ENCODE measurements at places on chromosomes 11 and 22.

GRCh38 chr11:57752954-57753353 lies 1.3 kb upstream of the BTBD18 start:
- DNase-seq: no peak

- no peak for DNase-seq
Measured at GRCh38 chr22:47367993-47368945, 605.8 kb downstream of the TBC1D22A start.

GRCh38 chr11:109320595-109320994 lies 101.4 kb upstream of the C11orf87 start:
- DNase-seq: no peak

DNA sequence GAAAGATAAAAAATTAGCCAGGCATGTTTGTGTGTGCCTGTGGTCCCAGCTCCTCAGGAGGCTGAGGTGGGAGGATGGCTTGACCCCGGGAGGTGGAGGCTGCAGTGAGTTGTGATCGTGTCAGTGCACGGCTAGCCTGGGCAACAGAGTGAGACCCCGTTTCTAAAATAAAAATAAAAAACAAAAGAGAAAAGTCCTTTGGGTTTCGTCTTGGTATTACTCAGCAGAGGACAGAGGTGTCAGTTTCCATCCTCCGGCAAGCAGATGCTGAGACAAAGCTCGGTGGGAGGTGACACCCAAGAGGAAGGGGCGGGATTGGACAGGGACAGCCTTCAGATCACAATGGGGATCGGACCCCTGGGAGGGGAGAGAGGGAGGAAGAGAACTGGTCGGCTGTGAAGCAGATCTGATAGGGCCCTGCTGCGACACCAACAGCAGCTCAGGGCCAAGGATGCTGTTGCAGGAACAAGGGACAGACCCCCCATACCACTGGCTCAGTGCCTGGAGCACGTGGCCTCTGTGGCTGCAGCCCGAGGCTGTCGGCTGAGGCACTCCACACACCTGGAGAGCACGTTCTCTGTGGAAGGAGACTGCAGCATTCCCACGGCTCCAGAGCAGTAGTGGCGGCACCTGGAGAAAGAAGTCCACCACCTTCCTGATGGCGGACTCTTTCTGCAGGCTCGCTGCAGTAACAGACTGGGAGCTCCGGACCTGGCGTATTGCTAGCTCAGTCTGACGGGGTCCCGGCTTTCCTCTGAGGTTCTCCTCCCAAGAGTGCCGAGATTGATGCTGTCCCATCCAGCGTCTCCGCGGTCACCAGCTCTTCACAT lies 5.2 kb upstream of the BID start:
- DNase-seq: no peak

DNA sequence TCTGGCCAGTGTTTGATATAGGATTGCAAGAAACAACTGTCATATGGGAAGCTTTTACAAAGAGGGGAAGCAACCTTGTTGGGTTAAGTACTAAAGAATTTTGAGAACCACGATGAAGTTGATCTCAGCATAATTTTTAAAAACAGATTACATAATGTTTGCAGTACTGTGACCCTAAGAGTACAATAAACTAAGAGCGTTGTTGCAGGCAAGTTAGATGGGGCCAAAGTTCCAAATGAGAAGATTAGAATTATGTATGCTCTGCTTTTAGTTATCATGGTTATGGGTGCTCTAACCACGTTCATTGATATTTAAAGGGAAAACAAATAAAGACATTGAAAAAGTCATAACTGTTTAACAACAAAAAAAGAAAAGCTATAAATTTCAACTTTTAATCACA lies 177.5 kb downstream of the CNTN5 start:
- no peak for DNase-seq

DNA sequence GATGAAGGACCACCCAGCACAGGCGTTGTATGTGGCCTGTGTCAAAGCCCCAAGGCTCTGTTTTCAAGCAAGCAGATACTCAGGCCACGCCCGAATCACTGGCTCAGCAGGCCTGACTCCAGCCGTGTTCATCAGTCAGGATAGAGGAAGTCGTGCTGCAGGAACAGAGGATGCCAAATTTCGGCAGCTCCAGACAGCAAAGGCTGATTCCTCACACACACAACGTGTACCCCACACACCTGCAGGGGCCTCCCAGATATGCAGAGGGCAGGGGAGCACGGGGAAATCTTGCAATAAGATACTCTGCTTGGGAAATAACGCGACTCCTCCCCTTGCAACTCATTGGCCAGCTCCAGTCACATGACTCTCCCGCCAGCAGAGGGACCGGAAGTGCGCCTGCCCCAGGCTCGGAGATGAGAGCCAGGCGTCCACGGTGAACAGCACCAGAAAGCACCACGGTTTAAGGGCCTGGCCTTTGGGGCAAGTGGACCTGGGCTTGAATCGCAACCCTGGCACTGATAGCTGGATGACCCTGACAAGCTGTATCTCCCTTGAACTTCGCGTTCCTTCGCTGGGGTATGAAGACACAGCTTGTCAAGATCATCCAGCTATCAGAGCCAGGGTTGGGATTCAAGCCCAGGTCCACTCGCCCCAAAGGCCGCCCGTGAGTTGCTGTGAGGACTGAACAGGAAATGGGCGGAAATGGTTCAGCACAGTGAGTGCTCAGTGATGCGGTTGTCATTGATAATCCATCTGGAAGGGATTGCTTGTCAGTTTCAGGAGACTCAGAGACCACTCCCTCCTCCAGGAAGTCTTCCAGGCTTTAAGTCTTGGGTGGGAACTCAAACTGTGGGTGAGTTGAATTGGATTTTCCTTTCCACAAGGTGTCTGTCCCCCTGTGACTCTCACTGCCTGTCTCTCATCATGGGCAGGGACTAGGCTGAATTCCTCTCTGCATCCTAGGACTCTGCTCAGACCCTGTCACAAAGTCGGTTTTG lies 88.5 kb downstream of the MYEOV start:
- no peak for DNase-seq

- no peak for DNase-seq
Measured at GRCh38 chr22:47205554-47205953, 443.1 kb downstream of the TBC1D22A start.

- DNase-seq: no peak
Measured at GRCh38 chr22:41350087-41350486, 31.7 kb upstream of the TEF start.

- DNase-seq: peak; percentile 19
Measured at GRCh38 chr11:61507962-61508861, at the start of gene LRRC10B. TSS of gene LRRC10B (plus strand) at chr11:61508749. CDS start at chr11:61508999, 250 bp downstream.

- no peak for DNase-seq
Measured at GRCh38 chr11:43359422-43359818, 700 bp downstream of the TTC17 start.

DNA sequence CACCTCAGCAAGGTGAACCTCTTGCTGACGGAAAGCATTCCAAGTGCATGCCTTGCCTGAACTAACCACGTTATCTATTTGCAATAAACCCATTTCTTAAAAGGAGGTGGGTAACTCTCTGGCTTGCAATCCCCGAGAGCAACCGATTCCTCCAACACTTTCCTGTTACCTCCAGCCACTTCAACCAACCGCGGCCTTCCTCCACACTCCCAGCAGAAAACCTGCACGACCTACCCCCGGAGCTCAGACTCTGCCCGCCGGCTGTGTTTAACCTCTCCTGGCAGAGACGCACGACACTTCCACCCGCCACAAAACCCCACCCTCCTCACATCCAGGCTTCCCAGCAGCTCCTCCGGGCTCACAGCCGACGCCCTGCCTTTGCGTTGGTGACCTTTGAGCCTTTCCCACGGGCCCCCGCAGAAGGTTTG lies 708 bp downstream of the SCO2 start:
- no peak for DNase-seq

- no peak for DNase-seq
Measured at GRCh38 chr22:46124383-46125144, 25.8 kb upstream of the PPARA start.

DNA sequence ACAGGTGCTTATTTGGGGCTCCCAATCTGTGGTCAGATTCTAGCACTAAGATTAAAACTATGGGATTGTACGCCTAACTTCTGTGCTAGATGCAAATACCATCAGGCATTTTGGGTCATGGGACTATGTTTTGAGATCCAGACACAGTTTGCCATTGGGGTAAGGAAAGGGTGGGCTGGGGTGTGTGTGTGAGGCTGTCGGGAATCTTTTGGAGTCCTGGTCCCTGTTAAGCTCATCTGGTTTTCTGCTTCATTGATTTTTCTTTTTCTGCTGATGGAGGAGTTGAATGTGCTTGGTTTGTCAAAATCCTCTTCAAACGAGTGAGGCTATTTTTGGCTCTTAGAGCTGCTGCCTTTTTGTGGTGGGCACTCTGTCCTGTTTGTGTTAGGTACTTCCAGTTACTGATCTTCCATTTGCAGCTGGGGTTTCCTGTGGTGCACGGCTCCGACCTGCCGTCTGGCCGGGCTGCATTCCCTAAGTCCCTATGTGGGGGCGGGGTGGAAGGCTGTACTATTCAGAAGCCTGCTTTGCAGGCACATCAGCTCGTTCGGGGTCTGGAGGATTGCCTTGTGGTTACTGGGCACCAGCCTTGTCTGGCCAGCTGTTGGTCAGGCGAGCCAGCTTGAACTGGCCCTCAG lies 2.9 kb downstream of the BCR start:
- no peak for DNase-seq

DNA sequence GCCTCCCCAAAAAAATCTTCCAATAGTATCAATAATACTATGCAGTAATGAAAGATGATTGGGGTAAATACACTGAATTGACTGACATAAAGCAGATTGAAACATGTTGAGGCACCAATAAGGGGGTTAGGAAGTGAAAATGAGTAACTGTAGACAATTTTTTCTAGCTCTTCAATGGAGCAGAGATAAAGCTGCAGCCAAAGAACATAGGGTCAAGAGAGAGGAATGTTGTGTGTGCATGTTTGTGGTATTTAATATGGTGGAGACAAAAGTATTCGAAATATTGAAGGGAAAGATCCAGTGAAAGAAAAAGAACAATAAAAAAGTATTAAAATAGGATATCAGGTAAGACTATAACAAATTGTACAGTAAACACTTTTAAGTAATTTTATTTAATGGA lies 450.0 kb upstream of the CCDC179 start:
- DNase-seq: no peak

DNA sequence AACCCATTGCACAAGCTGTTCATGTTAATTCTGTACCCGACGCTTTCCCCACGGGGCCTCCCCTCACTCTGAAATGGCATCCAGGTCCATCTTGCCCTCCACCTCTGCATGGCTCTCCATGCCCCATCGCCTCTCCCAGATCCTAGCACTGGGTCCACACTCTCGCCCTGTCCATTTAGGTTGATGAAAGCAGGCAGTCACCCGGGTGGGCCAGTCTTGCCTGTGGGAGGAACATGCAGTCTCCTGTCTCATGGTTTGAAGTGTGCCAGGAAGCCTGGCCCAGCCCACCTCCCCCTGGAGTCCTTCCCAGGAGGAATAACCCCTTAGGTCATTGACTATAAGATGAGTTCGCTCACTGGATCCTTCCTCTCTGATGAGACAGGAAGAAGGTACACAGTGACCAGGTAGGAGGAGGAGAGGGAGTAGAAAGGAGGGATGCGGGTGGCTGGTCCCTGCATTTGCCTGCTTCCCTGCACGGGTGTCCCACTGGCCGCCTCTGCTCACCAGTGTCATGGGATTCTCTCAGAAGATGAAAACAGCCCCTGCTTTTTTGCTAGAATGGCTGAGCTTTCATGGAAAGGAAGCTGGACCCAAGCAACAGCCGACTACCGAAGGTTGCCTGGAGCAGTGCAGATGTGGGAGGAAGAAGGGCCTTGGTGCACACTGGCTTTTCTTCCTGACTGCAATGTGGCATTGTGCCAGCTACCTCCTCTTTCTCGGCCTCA lies 6.8 kb downstream of the TMEM121B start:
- no peak for DNase-seq

GRCh38 chr22:30297991-30298701 lies 8.8 kb upstream of the CASTOR1 start:
- no peak for DNase-seq

DNA sequence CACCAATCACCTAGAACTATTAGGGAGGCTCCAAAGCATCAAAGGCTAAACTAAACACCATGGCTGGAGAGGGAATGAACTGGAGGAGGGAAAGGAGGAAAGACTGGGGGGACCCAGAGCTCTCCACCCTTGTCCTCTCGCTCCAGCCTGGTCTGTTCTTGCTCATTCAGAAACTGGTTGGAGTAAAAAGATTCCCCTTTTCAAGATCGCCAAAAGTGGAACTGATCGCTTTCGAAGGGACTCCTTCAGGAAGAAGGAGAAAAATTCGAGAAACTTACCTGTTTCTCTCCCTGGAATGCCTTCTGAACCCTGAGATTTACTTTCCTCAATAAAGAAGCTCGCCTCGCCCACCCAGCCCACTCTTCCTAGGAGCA lies 46.9 kb downstream of the OR4D9 start:
- no peak for DNase-seq

DNA sequence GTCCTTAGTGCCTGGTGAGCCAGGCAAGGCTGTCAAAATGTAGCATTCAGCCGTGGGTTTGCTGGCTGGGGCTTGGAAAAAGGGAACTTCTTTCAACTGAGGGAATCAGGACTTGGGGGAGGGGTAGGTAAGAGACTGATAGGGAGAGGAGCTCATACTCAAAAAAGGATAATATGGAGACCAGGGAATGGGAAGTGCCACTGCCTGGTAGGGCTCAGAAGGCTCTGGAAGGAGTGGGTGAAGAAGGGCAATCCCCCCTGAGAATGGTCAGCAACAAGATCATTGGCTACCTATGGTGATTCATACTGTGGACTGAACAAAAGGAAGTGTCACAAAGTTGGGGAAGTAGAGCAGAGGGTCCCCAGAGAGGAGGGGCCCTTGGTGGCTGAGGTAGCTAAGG lies 1.9 kb downstream of the CNGA4 start:
- no peak for DNase-seq

- DNase-seq: no peak
Measured at GRCh38 chr11:13473013-13473722, 10.1 kb upstream of the BTBD10 start.

- DNase-seq: no peak
Measured at GRCh38 chr22:46286006-46286405, 10.7 kb upstream of the GTSE1 start.

GRCh38 chr22:19749876-19750275 lies 10.7 kb upstream of the TBX1 start:
- DNase-seq: no peak

DNA sequence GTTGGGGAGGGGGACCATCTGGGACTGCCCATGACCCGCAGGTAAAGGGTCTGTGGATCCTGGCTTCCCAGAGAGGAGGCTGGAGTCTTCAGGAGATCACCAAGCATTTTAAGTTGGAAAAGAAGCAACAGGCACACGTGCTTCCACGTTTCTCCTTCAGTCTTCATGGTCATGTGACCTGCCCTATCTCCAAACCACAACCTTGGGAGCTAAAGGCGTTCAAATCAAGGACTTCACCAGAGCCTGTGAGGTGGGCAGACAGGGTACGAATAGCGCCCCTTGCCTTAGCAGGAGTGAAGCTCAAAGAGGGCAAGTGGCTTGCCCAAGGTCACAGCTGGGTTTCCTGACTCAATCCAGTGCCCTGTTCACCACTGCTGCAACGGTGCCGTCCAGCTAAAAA lies 6.7 kb downstream of the TMEM184B start:
- DNase-seq: no peak

DNA sequence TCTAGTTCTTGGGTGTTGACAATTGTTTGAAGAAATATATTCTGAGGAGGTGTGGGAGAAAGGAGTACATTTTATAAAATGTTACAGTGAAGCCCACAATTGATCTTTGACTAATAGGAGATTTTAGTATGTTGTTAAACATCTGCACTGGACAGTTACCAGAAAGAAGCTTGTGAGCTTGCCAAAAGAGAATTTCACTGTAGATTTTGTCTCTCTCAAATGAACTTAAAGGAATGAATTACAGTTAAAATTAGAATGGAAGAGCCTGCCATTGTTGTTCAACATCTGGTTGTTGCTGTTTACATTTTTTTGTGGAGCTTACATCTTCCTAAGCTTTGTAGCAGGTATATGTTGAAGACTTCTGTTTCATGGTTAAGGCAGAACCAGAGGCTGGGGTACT lies 620.5 kb upstream of the CCDC179 start:
- DNase-seq: no peak

GRCh38 chr11:33387581-33387980 lies 130.4 kb downstream of the HIPK3 start:
- no peak for DNase-seq

All from stimulated activated CD4-positive, alpha-beta T cell treated with anti-CD3 and anti-CD28 coated beads, Interleukin-2, amount 100 ng/mL, for 4 hours (primary cell).